GM19239 (cell line): ENCODE measurements at places on chromosomes 13 and 19.

- DNase-seq: no peak
These were observed 569.0 kb upstream of the GPC6 start for GRCh38 chr13:92657565-92657964.

- no peak for DNase-seq
These were observed 62.1 kb downstream of the PEPD start for GRCh38 chr19:33459222-33460090.

DNA sequence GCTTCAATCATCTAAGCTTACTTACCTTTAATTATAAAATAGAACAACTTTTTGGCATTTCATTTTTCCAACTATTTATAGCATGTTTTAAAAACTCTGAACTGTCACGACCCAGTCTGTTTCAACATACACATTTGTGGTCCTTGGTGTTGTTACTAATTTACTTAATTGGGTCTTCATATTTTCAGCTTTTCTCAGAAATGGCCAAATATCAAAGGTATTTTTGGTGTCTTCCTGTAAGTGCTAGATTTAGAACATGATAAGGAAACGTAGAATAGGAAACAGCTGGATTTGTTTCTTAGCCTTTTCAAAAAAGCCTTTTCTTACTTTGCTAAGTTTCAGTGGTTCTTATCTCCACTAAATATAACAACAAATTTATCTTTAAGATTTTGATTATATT lies 11.4 kb downstream of the LPAR6 start:
- no peak for DNase-seq

DNA sequence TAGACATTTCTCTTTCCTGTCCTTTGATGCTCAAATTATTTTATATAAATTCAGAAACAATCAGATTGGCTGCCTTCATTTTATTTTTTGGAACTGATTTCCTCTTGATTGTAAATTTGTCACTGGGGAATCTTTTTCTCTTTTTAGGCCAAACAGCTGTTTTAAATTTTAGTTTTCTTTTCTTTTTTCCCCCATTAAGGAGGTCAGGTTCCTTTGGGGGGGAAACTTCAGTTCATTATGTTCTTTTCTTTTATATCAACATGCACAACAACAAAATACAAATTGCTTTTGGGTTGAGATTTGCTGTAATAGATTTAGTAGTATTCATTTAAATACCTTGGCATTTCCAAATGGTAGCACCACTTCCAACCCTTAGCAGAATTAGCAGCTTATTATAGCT lies 264.8 kb upstream of the SPRY2 start:
- no peak for DNase-seq

DNA sequence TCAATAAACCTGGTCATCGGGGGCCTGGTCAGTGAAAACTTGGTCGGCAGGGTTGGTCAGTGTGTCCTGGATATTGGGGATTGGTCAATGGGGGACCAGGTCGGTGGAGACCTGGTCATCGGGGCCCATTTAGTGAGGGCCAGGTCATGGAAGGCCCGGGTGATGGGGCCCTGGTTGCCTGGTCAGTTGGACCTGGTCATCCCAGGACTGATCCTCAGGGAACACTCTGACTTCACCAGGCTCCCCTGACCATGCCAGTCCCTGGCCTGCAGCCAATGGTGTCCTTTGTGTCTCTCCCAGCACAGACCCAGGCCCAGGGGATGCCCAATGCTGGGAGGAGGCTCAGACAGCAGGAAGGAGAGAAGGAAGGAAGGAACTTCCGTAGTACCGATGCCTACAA lies 42.1 kb upstream of the TPM4 start:
- no peak for DNase-seq

GRCh38 chr13:98327371-98328270 lies 150.6 kb upstream of the RNF113B start:
- no peak for DNase-seq

GRCh38 chr13:51996641-51997040 lies 14.6 kb downstream of the ATP7B start:
- DNase-seq: no peak

DNA sequence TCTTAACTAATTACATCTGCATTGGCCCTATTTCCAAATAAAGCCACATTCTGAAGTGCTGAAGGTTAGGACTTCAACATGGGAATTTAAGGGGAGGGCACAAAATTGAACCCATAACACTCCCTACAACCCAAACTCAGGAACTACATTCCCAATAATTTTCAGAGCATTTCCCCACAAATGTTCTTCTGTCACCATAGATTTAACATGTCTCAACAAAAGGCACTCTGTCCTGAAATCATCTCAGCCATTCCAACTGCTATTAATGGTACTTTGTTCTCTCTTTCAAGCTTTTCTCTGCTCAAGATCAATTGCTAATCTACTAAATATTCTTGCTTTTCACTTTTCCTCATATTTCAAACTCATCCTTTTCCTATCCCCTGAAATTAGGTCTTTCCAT lies 74.0 kb upstream of the SOX1 start:
- no peak for DNase-seq
